NCI-H226 (cell line): ENCODE measurements at places on chromosomes 2 and 18.

- DNase-seq, result peak; percentile 14
Observed at GRCh38 chr18:79121746-79122474, 52.7 kb downstream of the ATP9B start.

DNA sequence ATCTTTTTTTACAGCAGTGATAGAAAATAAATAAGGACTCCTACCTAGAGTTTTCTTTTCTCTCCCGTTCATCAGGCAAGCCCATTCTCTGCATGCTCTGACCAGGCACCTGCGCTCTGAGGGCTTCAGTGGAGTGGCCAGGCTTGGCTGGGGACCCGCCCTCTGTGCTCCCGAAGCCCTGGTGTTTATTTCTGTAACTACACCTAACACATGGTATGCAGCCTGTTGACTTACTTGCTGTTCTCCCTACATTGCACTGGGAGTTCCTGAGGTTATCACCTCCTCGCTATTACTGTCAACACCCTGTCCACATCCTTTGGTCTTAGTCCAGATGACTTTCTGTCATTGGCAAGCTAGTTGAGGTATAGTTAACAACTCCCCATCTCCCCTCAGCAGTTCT, 317.7 kb downstream of the LPIN1 start:
- no peak for DNase-seq

GRCh38 chr2:45256173-45256866, 247.1 kb upstream of the SIX2 start:
- no peak for DNase-seq

- no peak for DNase-seq
Observed at GRCh38 chr18:63213936-63214671, 105.5 kb downstream of the BCL2 start.

- no peak for DNase-seq
Observed at GRCh38 chr2:221268631-221269030, 303.5 kb downstream of the EPHA4 start.

DNA sequence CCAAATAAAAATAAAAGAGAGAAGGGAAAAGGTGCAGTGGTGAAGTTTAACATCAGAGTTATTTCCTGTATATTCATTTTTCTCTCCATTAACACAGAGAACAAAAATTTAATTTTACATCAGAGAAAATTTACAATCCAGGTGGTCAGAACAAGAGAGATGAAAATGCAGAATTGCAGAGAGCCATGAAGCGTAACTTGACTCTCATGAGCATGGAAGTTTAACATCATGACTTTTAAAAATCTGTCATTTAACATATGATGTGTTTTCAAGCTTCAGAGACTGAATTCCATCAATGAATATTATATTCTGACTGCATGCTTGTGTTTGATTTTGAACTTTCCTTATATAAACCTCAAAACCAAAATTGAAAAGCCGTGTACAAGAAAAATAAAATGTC, 79.3 kb upstream of the ZNF397 start:
- DNase-seq, result no peak

GRCh38 chr2:19362755-19363473, 4.5 kb upstream of the OSR1 start:
- DNase-seq, result peak; percentile 73

DNA sequence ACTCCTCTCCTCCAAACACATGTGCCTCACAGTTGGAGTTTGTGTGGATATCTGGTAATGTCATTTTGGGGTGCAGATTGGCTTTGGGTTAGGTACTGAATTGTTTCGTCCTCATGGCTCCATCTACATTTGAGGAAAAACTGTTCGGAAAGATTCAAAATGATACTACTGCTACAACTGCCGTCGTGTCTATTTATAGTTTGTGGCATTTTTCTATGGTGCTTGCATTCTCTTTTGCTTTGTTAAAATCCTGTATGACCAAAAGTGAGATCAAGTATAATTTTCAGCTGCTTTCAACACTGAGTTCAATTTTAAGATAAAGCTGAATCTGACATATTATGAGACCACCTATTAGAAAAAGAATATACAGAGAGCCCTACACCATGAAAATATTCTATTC, 176.3 kb upstream of the DSEL start:
- no peak for DNase-seq
